ENCODE measurements at places on chromosomes 16 and 17.

- DNase-seq, result no peak
Observed at GRCh38 chr17:66541461-66542128, 239.2 kb downstream of the PRKCA start.

DNA sequence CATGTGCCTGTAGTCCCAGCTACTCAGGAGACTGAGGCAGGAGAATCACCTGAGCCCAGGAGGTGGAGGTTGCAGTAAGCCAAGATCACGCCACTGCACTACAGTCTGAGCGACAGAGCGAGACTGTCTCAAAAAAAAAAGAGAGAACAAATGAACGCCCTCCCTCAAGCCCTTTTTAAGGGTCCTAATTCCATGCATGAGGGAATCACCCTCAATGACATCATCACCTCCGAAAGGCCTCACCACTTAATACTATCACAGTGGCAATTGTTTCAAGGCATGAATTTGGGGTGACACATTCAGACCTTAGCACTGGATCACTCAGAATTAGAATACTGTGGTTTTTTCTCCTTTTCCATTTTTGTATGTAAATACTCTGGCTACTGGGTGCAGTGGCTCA is 57.8 kb downstream of the CHD9NB start:
- DNase-seq, result no peak

DNA sequence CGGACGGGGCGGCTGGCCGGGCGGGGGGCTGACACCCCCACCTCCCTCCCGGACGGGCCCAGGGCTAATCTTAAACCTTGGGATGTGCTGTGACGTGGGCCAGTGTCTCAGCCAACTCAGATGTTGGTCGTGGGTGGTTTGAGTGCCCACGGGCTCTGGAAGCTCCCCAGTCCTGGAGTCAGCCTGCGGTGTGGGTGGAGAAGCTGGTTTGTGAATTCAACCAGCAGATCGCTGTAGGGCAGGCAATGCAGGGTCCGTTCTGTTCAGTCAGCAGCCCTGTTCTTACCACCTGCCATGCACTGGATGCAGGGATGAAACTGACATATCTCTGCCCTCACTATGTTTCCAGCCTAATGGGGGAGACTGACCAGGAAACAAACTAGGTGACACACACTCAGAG is 8.0 kb upstream of the ZNF500 start:
- no peak for DNase-seq

- DNase-seq, result no peak
Observed at GRCh38 chr16:81018496-81018895, 11.5 kb downstream of the CENPN start.

- DNase-seq, result peak; percentile 1
Observed at GRCh38 chr16:73750639-73751038, 546.0 kb upstream of the PSMD7 start.

Data from NCI-H1105 treated with DMSO at 0.1 percent for 48 hours (cell line).